Urothelium cell line (cell line): ENCODE measurements at places on chromosomes 4 and X.

DNA sequence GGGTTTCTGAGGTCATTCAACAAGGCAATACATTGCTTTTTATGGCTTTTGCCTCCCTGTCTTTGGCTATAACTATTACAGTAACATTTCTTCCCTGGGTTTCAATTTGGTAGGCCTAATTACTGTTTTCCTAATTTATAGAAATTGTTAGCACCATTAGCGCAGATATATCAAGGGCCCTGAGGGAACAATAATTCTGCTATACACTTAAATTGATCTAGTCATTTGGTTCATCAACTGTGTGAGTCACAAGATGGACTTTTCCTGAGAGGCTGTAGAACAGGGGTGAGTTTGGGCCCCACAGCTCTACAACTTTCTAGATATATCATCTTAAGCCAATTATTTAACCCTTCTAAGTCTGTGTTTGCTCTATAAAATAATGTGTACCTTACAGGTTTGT is 107.9 kb downstream of the COMMD8 start:
- DNase-seq: no peak

DNA sequence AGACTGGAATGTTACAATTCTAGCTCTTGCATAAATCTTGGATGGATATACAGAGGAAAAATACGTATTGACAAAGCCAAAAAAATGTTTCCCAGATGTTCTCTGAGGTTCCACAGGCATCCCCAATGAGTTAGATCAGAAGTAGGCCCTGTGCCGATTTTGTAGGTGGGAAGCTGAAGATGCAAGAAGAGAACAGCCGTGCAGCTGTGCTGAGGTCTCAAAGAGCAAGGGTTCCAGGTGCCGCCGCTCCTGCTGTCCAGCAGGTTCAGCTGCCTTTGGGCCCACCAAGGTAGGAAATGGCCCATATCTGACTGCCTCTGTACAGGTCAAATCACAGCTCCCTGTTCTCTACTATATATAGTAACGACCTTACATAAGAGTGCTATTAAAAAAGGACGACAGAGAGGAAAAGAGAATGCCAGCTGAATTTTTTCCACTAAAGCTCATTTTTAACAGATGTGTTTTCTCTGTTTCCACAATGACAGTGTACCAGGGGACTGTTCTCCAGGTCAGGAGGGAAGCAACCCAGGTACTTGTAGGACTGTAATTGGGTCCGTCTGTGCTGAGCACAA is 155.6 kb downstream of the CBR4 start:
- no peak for DNase-seq

- no peak for DNase-seq
These were observed 236.0 kb downstream of the ANK2 start for GRCh38 chr4:113285501-113285900.

GRCh38 chr4:16043642-16044498 is 40.0 kb downstream of the PROM1 start:
- no peak for DNase-seq

DNA sequence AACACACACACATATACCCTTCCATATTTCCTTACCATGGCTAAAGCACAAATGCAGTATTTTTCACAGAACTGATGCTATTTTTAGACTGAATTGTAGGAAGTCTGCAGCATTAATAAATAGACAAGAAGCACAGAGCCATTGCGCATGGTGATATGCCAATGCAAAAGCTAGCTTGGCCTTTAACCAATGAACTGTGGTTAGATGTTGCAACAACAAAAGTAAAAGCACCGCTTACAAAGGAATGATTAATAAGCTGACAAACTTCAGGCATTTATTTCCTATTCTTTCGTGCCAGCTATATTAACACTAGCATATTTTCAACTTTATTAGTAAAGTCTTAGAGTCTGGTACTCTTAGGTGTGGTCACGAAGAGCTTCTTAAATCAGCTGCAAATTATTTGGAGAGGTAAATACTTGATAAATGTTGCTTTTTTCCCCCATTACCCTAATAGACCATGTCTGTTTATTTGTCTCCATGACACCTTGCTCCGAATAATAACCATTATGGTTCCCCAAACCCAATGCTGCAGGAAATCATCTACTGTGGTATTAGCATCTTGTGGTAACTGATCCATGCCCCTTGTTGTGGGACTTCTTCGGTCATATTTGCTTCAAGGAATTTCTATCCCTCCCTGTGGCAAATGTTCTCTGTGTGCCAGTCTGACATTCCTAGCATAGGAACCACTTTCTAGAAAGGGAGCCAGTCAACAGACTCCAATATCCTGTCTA is 306.1 kb upstream of the TAPT1 start:
- no peak for DNase-seq

- DNase-seq: no peak
These were observed 529.3 kb upstream of the SLIT2 start for GRCh38 chr4:19722404-19722803.

GRCh38 chrX:32501606-32502005 is 709.7 kb downstream of the DMD start:
- no peak for DNase-seq

GRCh38 chr4:143441678-143442077 is 71.8 kb upstream of the SMARCA5 start:
- DNase-seq: no peak

DNA sequence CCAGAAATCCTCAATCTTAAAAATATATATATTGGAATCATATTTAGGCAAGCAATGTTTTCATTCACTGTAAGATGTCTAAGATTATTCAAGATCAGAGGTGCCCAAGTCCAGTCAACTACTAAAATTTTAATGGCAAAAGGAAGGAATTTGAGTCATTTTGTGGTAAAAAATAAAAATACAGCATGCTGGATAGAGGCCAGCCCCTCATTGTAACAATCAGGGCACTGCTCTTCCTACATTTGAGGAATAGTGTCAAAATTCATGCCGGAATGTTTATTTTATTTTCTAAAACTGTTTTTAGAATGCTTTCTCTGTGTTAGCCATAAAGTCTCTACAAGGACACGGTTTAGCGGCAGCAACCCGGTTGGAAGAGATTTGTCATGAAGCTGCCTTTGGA is 49.9 kb upstream of the SRD5A3 start:
- DNase-seq: no peak

DNA sequence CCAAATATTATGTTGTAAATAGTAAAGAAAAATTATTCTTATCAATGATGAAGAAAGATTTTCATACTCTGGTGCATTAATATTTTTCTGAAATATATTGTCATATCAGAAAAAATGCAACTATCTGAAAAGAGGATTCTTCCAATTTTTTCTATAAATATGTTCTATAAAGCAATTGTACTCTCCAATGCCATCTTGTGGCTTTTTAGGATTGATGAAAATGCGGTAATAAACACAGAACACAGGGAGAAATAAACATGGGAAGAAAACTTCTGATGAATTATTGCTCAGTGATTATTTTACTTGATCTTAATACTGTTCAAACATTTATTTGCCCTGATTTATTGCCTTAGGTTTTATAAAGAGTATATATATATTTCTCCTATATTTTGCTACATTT is 215.4 kb downstream of the IL1RAPL1 start:
- no peak for DNase-seq

DNA sequence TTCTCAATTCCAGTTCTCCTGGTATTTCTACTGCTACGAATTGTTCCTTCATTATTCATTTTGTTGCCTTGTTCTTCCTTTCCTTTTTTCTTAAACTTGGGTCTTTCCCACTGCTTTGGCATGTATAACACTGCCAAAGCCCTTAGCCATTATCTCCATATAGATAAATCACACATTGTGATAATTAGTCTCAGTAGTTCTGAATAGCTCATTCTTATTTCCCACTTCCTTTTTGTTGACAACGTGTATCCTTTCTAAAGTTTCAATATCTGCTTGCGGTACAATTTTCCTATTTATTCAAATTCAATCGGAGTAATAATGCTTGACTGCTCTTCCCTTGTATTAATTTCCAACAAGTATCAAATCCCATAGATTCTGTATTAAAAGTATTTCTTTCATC is 14.5 kb upstream of the CAMK2D start:
- no peak for DNase-seq

DNA sequence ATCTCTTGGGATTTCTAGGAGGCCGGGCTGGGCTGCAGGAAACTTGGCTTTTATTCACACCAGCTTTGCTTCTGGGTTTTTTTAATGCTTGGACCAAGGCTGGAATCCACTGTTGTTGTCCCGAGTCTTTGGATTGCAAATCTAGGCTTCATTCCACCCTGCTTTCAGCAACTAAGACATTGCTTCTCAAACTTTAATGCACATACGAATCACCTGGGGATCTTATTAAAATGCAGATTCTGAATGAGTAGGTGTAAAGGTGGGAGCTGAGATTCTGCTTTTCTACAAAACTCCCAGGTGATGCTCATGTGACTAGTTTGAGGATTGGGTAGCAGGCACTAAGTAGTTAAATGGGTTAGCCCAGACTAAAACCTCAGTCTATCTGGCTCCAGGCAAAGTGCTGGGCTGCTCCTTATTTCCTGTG is 39.2 kb upstream of the GPC4 start:
- no peak for DNase-seq

GRCh38 chr4:138007572-138007971 is 234.6 kb downstream of the SLC7A11 start:
- peak; percentile 3 for DNase-seq

DNA sequence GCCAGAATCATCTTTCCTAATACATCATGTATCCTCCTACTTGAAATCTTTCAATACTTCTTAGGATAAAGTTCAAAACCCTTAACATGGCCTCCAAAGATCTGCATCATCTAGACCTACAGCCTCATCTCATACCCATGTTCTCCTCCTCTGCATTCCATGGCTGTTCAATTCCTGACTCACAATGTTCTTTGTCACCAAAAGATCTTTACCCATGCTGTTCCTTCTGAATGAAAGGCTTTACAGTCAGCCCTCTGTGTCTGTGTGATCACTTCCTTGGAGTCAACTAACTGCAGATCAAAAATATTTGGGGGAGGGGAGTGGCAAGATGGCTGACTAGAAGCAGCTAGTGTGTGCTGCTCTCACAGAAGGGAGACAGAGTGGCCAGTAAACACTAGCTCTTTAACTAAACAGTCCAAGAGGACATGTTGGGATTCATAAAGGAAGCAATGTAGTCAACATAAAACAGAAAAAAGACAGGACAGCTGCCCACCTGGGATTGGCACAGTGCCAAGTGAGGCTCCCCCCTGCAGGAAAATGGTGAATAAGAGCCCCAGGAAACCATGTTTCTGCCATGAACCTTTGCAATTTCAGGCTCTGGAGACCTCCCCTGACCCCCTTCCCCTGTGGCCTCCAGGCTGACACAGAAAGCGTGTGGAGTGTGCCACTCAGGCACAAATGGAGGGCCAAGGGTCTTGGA is 31.9 kb downstream of the CBR4 start:
- peak; percentile 17 for DNase-seq

GRCh38 chrX:102546828-102547493 is 30.4 kb upstream of the TMSB15A start:
- DNase-seq: peak; percentile 18

- DNase-seq: no peak
These were observed 82.4 kb downstream of the HTRA3 start for GRCh38 chr4:8351931-8352367.

- no peak for DNase-seq
These were observed at the start of gene SH2D1A for GRCh38 chrX:124346117-124346876. Gene SH2D1A, plus strand, starts transcription at chrX:124346563. Its CDS starts 80 bp downstream, at chrX:124346643.

DNA sequence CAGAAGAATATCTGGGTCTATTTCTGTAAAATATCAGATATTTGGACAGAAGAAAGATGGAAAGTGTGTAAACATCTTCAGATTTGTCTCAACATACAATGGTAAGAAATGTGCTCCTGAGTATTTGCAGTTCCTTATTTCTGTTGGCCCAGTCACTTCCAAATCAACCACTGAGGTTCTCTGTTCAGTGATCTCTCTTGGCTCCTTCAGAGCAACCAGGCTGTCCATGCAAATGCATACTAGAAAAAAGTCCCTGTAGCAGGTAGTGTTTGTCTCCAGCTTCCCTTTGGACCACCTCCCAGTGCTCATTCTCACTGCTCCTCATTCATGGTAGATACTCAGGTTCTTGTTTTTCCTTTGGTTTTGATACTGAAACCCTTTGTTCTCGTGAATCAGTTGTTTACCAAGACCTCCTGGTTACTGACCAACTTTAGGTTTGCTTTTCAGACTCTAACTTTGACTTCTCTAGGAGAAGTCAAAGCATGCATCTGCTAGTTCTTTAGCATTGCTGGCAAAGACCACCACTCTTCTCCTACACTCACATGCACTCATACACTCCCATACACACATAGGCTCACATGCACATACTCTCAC is 28.8 kb downstream of the ASIC5 start:
- no peak for DNase-seq

DNA sequence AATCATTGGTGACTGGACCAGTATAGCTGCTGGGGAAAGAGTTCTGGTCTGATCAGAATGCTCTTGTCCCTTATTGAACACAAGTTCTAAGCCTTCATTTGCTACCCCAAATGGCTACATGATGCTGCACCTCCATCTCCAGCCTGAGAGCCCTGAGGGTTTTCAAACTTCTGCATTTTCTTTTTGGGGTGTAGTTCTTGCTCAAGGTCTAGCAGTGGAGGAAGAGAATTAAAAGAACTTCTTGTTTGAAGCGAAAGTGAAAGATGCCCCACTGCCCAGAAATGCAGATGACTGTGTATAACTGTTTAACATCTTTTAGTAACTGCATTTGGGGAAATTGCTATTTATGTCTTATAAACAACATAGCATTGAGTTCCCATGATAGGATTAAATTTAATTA is 38.5 kb downstream of the LAMTOR3 start:
- DNase-seq: no peak

- peak; percentile 2 for DNase-seq
These were observed 1299.9 kb downstream of the C4orf33 start for GRCh38 chr4:130395871-130396270.

DNA sequence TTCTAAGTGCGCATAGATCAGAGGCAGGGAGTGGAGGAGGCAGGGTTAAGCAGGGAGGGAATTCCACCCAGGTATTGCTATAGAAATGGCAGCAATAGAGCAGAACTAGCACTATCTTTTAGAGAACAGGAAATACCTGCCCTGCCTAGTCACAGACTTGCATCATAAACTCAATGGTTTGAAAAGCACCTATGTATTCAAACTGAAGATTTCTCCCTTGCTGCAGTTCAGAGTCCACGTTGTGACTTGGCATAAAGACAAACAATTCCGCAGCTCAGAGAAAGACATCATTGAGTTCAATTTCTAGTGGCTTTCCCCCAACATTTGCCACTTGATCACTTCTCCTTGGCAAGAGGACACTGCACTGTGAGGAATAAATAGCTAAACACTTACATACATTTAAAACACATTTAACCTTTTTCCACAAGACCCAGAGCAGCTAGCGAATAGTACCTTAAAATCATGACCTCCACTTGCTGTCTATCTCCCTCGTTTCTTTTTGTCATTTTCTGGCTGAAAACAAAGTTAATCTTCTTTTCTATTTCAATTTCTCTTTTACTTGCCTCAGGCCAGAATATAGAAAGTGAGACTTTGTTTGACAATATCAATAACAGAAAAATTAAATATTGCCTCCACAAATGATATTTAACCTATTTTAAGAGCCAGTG is 42.4 kb downstream of the SLC7A11 start:
- peak; percentile 4 for DNase-seq

DNA sequence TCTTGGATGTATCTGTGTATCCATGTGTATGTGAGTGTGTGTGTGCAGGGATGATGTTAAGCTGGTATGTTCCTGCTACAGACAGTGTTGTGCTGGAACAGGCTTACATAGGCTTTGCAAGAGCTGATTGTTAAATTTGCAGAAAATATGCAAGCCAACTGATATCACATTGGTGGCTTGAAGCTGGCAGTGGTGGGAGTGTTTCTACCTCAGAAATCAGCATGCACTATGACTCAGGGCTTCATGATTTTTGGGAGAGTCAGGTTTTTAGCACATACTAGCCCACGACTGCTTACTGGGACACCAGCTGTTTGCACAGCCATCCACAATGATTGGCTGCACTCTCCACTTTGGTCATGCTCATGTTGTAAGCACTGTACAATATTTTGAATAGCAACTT is 261.8 kb downstream of the DHX15 start:
- DNase-seq: no peak
